T follicular helper cell (primary cell): ENCODE measurements at places on chromosomes 7 and 10.

- no peak for DNase-seq
These were observed 210.7 kb downstream of the ADK start for GRCh38 chr10:74361678-74362077.

- DNase-seq = no peak
These were observed 5.6 kb downstream of the TMEM168 start for GRCh38 chr7:112784603-112785002.

GRCh38 chr10:78515038-78515872, 481.6 kb downstream of the RPS24 start:
- DNase-seq = no peak

DNA sequence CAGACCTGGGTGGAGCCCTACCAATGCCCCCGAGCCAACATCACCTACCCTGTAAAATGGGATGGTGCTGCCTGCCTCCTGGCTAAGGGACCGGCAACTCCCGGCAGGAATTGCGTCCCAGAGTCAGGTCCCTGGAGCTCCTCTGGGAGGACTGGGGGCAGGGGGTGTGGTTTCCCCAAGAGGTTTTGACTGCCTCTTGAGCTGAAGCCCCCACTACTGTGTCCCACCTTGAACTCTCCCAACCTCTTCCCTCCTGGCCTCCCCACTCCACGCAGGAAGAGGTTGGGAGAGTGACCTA, 1.3 kb downstream of the SH2B2 start:
- no peak for DNase-seq

- no peak for DNase-seq
These were observed 1.7 kb downstream of the LRRC4 start for GRCh38 chr7:128029405-128029995.

GRCh38 chr7:70156057-70156456, 557.8 kb downstream of the AUTS2 start:
- no peak for DNase-seq
